ENCODE measurements at places on chromosomes 3 and 15.

DNA sequence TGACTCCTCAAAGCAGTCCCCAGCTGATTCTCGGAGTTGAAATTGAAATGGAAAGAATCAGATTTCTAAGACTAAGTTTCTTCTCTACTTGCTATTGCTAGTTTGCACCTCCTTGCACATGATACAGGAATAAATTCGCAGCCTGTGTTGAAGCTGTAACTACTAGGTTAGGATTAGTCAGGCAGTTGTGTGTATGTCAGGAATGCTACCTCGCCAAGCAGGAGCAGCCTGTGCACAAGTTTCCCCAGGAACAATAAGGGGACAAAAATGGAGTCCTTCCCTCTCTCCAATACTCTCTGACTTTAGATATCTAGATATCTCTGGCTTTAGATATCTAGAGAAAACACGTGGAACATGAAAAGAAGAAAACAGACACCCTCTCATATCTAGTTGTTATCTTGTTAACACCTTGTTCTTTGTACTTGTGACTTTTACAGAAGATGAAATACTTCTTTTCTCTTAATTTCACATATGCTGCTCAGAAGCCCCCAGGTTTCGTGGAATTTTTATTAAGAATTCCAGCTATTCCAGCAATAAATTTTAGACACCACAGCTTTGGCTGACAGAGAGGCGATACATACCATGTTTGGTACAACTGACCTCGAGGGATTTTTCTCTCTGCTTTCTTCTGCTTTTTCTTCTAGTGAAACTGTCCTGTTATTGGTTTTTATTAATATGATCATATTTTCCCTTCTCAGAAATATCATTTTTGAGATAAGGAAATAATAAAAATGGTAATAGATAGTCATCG, 56.1 kb upstream of the CMSS1 start:
- H3K4me3 ChIP-seq: no peak overlapping the region
- H3K4me1 ChIP-seq: no peaks in the 10 kb centered on the region
- H3K27ac ChIP-seq: no peak overlapping the region
- DNase-seq: no peak

DNA sequence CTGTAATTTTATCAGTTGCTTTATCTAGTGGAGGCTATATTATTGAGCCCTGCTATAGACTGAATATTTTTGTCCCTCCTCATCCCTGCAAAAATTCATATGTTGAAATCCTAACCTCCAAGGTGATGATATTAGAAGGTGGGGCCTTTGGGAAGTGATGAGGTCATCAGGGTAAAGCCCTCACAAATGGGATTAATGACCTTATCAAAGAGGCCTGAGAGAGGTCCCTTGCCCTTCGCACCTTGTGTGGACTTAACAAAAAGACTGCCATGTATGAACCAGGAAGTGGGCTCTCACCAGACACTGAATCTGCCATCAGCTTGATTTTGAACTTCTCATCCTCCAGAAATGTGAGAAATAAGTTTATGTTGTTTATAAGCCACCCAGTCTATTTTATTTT, 381.4 kb upstream of the ONECUT1 start:
- H3K27ac ChIP-seq: no peak overlapping the region
- no peaks in the 10 kb centered on the region for H3K27me3 ChIP-seq
- no peaks in the 10 kb centered on the region for H3K4me1 ChIP-seq

DNA sequence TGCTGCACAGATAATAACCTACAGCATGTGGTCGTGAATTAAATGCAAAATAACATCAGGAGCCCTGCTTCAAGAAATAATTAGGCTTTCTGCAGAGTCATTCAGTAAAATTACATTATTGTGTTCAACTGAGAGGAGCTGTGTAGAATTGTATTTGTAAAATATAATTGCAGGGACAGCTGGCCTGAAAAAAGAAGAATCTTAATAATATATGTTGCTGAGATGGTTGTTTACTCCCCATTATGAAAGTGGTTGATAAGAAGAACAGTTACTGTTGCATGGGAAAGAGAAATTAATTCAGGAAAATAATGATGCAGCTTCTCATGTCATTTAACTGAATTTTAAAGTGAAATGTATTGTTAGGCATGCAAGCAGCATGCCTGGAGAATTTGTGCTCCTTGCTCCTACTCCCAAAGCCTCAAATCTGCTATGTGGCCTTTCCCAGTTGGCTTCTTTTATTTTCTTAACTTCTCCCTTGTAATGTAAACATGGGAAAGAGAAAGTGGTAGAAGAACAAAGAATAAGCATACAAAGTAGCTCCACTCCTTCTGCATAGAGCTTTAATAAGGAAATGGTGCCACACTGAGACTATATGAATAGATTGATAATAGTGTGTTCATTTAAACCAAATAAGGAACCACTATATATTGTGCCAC, 100.1 kb downstream of the VGLL3 start:
- H3K27me3 ChIP-seq: no peaks in the 10 kb centered on the region
- no peak overlapping the region for H3K4me3 ChIP-seq
- DNase-seq: no peak
- no peaks in the 10 kb centered on the region for H3K36me3 ChIP-seq

- no peak overlapping the region for H3K4me3 ChIP-seq
- no peaks in the 10 kb centered on the region for H3K4me1 ChIP-seq
- no peaks in the 10 kb centered on the region for H3K27me3 ChIP-seq
These were observed 378.4 kb upstream of the NAALADL2 start for GRCh38 chr3:174480767-174481166.

- no peak overlapping the region for H3K4me3 ChIP-seq
- peaks cover 7% of the 10 kb centered on the region for H3K4me1 ChIP-seq
- H3K36me3 ChIP-seq: no peaks in the 10 kb centered on the region
- H3K27ac ChIP-seq: no peak overlapping the region
These were observed 15.8 kb upstream of the KCNMB3 start for GRCh38 chr3:179266701-179267211.

- no peak overlapping the region for H3K27ac ChIP-seq
- H3K27me3 ChIP-seq: no peaks in the 10 kb centered on the region
- DNase-seq: no peak
- no peaks in the 10 kb centered on the region for H3K36me3 ChIP-seq
- no peak overlapping the region for H3K4me3 ChIP-seq
- no peaks in the 10 kb centered on the region for H3K4me1 ChIP-seq
These were observed 49.7 kb downstream of the XXYLT1 start for GRCh38 chr3:195221015-195221853.

All from GM12878 (cell line).